ENCODE measurements at places on chromosomes 4 and X. TPM values are rescaled to one million over a fixed set of nuclear protein-coding genes. Genes with fewer than 3 reads are reported as not detected.
A peak's percentile ranks its signal among the peaks of the same experiment; 100 is the strongest.

GRCh38 chr4:140330311-140330900, 43.0 kb upstream of the SCOC start:
- DNase-seq: peak; percentile 40

Gene C4orf51
- not detected for total RNA-seq

- DNase-seq: peak; percentile 85
Observed at GRCh38 chrX:100409610-100410590, at the start of gene PCDH19. PCDH19 (minus strand) TSS chrX:100410273; CDS start chrX:100408597, 1,676 bp downstream.

Gene NPY2R
- total RNA-seq: under 0.01 TPM

DNA sequence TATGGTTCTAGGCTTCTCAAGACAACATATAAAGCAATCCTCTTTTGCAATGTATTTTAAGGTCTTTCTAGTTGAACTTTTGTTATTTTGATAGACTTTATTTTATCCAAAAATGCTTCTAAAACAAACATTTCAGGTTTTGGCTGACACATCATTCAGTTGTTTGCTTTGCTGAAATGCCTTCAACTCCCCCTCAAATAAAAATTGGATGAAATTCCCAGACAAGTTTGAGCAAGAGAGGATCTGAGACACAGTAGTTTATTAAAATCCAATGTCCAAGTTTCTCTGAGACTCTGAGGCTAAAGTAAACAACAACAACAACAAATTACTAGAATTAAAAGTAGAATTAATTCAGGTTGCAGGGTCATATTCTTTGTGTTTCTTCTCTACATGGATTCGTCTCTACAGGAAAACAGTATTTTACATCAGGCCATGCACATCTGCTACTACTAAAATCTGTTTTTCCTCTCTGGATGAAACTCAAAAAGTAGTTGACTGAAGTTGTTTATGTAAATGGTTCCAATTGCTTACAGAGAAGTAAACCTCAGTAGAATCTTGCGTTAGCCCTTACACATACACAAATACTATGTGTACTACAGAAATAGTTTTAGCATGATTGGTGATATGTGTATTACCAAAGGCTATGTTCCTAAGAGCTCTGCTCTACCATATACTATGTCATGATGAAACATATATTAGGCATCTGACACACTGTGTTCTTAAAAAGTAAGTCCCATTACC, 64.9 kb downstream of the PRSS12 start:
- peak; percentile 77 for DNase-seq

DNA sequence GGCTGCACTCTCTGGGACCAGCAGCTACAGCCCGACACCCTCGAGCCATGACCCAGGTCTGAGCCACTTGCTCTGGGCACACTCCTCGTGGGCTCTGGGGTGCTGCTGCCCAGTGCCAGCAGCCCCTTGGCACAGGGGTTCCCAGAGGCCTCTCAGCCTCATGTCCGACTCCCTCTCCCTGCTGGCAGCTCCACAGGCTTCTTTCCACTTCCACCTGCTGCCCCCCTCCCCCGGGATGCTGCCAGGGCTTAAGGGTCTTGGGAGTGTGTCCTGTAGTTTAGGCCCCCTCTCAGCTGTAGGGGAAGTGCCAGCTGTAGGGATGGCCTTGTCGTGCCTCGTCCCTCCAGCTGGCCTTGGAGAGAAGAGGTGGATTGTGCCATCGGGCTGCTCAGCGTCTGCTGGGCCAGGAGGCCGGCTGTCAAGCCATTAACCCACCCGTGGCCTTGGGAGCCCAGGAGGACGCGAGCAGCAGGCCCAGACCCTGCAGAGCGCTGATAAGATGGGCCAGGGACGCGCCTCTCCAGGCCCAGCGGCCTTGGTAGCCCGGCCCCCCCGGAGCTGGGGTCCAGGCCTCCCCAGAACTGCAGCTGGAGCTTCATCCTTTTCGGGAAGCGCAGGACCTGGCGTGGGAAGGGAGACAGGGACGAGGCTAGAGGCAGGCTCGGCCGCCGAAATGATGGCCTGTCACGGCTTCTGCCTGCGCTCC, 1.0 kb upstream of the USP27X start:
- peak; percentile 25 for DNase-seq

Measured in muscle of leg (tissue), 16 donors.